Stimulated activated naive CD4-positive, alpha-beta T cell treated with Interleukin-2 at 50 U/mL for 16 hours (primary cell): ENCODE measurements at places on chromosomes 5 and 9.

DNA sequence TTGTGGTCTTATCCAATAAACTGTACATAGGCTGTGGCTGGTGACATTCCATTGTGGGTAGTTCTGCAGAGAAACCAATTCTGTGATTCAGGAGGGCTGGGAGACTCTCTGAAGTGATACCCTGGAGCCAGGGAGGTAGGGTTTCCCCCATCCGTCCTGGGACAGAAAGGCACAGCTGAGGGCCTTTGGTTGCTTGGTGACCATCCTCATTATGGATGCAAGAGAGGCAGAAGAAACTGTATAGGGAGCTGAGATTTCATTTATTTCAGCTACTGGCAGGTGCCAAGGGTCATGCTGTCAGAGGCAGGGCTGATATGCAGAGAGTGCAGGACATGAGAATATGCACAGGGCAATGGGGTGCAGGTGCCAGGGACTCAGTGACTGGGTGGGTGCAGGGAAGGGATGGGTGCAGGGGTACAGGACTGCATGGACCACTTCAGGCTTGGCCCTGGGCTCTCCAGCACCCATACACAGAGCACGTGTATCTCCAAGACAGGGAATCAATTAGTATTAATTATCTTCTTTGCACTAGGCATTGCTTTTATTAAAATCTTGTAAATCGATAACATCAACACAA lies 236.5 kb downstream of the ICE1 start:
- DNase-seq: no peak

GRCh38 chr5:19536387-19536786 lies 451.6 kb downstream of the CDH18 start:
- DNase-seq: no peak

DNA sequence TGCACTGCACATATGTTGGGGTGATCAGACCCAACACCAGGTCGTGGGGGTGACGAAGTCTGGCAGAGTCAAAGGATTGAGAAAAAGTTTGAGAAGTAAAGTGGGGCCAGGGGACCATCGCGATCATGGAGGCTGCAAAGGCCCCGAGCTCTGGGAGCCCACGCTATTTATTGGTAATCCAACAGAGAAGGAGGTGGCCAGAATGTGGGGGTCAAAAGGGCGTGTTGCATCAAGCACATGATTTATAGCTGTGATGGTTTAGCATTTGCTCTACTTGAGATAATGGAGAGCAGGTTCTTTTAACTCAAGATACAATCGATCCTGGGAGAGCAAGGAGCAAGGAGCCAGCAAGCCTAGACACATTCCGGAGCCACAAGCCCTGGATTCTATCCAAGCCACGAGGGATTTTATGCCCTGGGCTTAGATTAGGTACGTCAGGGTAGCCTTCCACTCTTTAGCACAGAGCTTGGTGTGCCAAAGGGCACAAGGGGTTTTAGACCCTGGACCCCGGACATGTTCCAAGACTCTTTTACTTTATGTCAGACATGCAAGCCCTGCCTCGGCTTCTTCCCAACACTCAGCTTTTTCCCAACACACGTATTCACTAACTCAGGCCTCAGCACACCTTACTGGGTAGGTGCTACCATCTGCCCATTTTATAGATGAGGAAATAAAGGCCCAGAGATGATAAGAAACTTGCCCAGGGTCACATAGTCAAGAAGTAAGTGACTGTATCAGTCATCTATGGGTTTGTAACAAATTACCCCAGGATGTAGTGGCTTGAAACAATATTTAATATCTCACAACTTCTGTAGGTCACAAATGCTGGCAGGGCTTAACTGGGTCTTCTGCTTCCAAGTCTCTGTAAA lies 39.5 kb downstream of the NSUN2 start:
- DNase-seq: no peak

- no peak for DNase-seq
Measured at GRCh38 chr5:171321447-171321846, 12.4 kb downstream of the TLX3 start.

- DNase-seq: no peak
Measured at GRCh38 chr9:127138444-127138843, 16.0 kb upstream of the ANGPTL2 start.

DNA sequence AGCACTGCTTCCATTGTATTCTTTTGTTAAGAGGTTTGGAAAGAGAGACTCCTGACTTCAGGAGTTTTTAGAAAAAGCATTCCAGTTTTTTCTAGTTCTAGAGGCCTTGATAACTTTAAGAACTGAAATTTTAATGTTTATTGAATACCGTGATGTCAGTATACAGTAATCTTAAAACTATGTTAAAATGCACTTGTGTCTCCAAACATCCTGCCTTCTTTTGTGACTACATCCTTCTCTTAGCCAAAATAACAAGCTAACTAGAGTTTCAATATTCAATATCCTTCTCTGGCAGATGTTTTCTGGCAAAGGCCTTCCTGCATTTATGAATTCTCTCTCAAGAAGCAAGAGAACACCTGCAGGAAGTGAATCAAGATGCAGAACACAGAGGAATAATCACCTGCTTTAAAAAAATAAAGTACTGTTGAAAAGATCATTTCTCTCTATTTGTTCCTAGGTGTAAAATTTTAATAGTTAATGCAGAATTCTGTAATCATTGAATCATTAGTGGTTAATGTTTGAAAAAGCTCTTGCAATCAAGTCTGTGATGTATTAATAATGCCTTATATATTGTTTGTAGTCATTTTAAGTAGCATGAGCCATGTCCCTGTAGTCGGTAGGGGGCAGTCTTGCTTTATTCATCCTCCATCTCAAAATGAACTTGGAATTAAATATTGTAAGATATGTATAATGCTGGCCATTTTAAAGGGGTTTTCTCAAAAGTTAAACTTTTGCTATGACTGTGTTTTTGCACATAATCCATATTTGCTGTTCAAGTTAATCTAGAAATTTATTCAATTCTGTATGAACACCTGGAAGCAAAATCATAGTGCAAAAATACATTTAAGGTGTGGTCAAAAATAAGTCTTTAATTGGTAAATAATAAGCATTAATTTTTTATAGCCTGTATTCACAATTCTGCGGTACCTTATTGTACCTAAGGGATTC lies 43.1 kb downstream of the NDFIP1 start:
- DNase-seq: peak; percentile 22

- DNase-seq: peak; percentile 15
Measured at GRCh38 chr9:5832071-5832537, 813 bp downstream of the ERMP1 start.

DNA sequence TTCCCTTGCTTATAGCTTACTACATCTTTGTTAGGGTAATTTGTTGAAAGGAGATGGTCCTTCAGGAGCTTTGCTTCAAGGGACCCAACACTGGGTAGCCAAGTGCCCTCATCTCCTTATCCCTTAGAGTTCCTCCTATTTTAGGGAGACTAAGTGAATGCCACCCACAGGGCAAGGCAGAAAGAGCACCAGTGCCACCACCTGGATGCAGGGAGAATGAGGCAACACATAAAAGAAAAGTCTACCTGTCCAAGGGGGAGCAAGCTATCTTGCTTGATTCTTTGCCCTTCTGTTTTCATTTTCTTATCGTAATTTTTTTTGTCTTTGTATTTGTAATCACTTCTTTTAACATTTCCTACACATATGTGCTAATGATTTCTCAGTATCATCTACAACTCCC lies 205.5 kb downstream of the NPR3 start:
- DNase-seq: no peak

DNA sequence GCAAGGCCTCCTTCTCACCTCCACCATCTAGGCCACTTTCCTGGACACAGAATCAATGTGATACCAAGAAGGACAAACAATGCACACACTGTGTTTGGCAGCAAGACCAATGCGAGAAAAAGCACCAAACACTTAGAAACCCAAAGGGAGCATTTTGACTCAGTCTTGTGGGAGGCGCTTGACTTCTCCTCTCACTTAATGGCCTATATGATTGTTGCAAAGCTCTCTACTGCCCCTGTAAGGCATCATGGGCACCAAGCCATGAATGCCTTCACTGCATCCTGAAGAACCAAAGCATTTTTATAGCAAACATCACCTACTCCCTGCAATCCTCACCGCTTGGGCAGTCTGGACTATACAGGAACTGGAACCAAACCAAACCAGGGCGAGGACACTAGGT lies 57.5 kb downstream of the CDH6 start:
- DNase-seq: no peak
